ENCODE measurements at places on chromosomes 16 and 17. TPM values are rescaled to one million over a fixed set of nuclear protein-coding genes. Genes with fewer than 3 reads are reported as not detected.

- no peak for DNase-seq
These were observed 29.1 kb downstream of the NLRP1 start for GRCh38 chr17:5555254-5555653.

DNA sequence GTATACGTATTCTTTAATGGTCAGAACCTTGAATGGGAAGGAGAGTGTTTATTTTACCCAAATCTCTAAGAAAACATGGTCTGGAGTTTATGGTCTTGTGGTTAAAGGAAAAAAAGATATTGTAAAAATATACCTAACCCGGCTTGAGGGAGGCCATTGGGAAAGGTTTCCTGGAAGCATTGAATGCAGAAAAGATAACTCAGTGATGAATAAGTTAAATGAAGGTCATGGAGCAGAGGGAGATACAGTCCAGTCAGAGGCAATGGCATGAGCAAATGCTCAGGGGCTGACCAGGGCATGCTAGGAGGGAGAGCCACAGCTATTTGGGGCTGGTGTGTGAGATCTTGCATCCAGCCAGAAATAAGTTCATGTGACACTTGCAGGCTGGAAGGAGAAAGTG is 430.4 kb upstream of the CDH5 start:
- no peak for DNase-seq

GRCh38 chr16:30947859-30948666 is 805 bp upstream of the ORAI3 start:
- DNase-seq: no peak

- no peak for DNase-seq
These were observed 128.2 kb downstream of the CLEC16A start for GRCh38 chr16:11072420-11073153.

GRCh38 chr17:411421-412120 is 59.0 kb upstream of the RPH3AL start:
- DNase-seq: no peak

- DNase-seq: no peak
These were observed 16.1 kb downstream of the PPL start for GRCh38 chr16:4920826-4921225.

- DNase-seq: no peak
These were observed 22.5 kb upstream of the LYRM9 start for GRCh38 chr17:27915709-27916108.

The SLFN12 gene
- total RNA-seq: 11.2 TPM

The ZNF423 gene
- total RNA-seq: not detected

The NT5M gene
- total RNA-seq: 8.3 TPM

- DNase-seq: no peak
These were observed 3.5 kb downstream of the ZFP1 start for GRCh38 chr16:75151798-75152197.

DNA sequence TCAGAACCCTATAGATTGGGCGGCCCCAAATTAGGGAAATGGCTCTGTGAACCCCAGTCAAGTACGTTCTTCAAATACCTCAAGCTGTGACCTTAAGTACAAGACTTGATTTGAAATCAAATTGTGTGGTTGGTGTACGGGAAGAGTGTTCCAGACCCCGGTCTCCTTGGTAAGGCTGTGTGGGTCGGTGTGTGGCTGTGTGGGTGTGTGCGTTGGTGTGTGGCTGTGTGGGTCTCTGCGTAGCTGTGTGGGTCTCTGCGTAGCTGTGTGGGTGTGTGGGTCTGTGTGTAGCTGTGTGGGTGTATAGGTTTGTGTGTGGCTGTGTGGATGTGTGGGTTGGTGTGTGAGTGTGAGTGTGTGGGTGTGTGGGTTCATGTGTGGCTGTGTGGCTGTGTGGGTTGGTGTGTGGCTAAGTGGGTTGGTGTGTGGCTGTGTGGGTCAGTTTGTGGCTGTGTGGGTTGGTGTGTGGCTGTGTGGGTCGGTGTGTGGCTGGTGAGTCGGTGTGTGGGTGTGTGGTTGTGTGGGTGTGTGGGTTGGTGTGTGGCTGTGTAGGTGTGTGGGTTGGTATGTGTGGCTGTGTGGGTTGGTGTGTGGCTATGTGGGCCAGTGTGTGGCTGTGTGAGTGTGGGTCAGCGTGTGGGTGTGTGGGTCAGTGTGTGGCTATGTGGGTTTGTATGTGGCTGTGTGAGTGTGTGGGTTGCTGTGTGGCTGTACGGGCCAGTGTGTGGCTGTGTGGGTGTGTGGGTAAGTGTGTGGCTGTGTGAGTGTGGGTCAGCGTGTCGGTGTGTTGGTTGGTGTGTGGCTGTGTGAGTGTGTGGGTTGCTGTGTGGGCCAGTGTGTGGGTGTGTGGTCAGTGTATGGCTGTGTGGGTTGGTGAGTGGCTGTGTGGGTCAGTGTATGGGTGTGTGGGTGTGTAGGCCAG is 238.7 kb upstream of the ZFHX3 start:
- no peak for DNase-seq

DNA sequence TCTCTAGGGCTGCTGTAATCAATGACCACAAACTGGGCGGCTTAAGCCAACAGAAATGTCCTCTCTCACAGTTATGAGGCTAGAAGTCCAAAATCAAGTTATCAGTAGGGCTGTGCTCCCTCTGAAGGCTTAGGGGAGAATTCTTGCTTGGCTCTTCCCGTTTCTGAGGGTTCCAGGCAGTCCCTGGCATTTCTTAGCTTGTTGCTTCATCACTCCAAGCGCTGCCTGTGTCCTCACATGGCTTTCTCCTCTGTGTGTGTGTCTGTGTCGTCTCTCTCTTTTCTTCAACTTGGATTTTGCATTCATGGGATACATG is 13.7 kb upstream of the CDC42EP4 start:
- no peak for DNase-seq

DNA sequence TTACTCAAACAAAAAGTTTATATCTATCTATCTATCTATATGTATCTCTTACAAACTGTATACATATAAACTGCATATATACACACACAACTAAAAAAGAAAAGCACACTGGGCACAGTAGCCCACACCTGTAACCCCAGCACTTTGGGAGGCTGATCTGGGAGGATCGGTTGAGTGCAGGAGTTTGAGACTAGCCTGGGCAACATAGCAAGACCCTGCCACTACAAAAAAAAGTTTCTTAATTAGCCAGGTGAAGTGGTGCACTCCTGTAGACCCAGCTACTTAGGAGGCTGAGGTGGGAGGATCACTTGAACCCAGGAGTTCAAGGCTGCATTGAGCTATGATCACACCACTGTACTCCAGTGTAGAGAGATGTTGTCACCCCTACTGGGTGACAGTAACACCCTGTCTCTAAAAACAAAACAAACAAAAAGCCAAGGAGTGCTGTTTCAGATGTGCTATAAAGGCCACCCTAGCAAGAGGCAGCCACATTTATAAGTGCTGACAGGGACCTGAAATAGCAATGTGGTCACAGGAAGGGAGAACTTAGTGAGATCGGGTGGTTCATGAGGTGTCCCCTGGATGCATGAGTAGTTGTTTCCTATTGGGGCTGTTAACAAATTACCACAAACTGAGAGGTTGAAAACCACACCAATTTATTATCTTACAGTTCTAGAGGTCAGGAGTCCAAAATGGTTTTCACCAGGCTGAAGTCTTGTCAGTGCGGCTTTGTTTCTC is 4.8 kb downstream of the CD2BP2 start:
- peak; percentile 53 for DNase-seq

DNA sequence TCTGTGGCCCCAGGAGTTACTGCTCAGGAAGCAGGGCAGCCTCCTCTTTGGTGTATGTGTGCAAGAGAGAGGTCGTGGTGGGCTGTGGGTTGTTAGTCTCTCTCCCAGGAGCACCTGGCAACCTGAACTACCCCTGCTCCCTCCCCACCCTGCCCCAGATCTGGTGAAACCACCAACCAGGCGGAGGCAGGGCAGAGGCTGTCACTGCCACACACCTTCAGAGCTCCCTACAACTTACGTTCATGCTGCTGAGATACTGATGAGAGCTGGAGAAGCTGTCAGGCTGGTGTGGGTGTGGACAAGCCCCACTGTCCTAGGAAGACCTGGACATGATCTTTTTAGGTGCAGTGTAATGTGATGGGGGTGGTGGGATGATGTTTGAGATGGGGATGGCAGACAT is 24.3 kb downstream of the GOSR2 start:
- DNase-seq: no peak

The KRT15 gene
- total RNA-seq: not detected

DNA sequence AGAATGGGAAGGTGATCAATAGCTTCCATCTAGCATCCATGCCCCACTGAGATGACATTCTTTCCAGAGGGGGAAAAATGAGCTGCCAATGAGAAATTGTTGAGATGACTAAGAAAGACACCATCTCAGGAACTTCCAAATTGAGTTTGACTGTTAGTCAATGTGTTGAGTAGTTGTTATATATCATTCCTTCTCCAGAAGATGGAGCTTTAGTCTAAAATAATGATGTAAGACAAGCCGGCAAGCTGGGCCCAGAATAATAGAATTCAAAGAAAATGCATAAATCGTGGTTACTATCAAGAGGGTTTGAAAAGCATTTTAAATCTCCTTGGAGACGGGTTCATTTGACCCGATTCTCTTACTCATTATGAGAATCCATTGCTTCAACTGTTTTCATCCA is 71.0 kb upstream of the ATF7IP2 start:
- no peak for DNase-seq

- no peak for DNase-seq
These were observed 166.5 kb downstream of the STX8 start for GRCh38 chr17:9408868-9409829.

DNA sequence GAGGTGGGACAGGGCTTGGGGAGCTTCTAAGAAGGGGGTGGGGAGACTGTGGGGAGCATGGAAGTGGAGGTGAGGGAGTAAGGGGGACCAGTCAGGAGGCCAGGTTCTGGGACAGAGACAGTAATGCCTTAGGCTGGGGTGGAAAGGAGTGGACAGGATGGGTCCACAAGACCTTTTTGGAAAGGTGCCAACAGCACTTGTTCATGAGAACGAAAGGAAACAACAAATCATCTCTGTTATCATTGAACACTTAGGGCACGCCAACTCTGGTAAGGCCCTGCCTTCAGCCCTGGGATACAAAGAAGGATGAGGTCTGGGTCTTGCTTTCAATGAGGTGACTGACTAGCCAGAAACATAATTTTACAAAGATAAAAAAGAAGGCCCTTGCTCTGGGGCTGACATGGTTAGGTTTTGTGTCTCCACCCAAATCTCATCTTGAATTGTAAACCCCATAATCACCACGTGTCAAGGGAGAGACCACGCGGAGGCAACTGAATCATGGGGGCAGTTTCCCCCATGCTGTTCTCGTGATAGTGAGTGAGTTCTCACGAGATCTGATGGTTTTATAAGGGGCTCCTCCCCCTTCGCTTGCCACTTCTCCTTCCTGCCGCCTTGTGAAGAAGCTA is 113.8 kb downstream of the SLC39A11 start:
- DNase-seq: no peak

The SHCBP1 gene
- 60.2 TPM for total RNA-seq

- DNase-seq: no peak
These were observed 12.1 kb upstream of the GFOD2 start for GRCh38 chr16:67731071-67731752.

Data from activated CD8-positive, alpha-beta T cell treated with anti-CD3 and anti-CD28 coated beads, Interleukin-2, amount 10 ng/mL, durations not matched to agents 7 days and 5 days (primary cell).